Astrocyte of the cerebellum (primary cell): ENCODE measurements at places on chromosomes 2 and 18.

- DNase-seq: no peak
These were observed at the start of gene MYL1 for GRCh38 chr2:210315015-210315788. MYL1 (minus strand) TSS chr2:210315174; CDS start chr2:210315042, 132 bp downstream.

GRCh38 chr2:138596403-138596802 is 94.8 kb downstream of the SPOPL start:
- no peak for DNase-seq

- no peak for DNase-seq
These were observed 84.0 kb downstream of the RTN4 start for GRCh38 chr2:54966165-54966832.

- DNase-seq: no peak
These were observed 215.5 kb downstream of the CYP26B1 start for GRCh38 chr2:71932037-71932779.

GRCh38 chr2:237980751-237981150 is 13.9 kb downstream of the UBE2F start:
- no peak for DNase-seq

GRCh38 chr18:45245091-45245511 is 370.2 kb upstream of the SLC14A2 start:
- no peak for DNase-seq

DNA sequence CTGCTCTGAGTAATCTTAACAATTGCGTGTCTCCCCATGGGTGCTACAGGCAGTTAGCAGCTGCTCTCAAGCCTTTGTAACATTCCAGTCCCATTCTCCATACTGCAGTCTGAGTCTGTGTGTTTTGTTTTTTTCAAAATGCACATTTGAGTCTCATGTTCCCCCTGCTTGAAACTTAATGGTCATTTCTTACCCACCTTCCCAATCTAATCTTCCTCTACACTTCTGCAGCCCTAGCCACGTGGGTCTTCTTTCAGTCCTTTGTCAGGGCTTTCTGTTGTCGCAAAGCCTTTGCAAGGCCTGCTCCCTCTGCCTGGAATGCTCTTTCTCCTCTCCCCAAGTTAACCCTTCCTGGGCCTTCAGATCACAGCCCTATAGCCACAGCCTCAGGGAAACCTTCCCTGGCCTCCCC is 24.5 kb downstream of the ELAC1 start:
- no peak for DNase-seq

DNA sequence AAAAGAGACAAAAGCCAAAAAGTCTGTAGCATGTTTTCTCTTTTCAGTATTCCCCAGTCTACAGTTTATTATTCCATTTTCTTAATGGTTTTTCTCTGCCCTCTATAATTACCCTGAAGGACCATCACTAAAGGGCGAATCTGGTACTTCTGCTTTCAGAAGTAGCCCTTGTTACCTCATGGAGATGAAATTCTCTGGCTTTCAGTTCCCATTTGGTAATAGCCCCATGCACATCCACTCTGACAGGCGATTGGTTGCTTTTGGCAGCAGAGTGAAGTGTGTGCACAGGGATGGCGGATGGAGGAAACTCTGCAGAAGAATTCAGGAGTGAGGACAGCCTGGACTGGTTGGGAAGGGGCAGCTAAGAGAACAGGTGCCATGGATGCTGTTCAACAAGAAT is 66.3 kb upstream of the NABP1 start:
- no peak for DNase-seq

DNA sequence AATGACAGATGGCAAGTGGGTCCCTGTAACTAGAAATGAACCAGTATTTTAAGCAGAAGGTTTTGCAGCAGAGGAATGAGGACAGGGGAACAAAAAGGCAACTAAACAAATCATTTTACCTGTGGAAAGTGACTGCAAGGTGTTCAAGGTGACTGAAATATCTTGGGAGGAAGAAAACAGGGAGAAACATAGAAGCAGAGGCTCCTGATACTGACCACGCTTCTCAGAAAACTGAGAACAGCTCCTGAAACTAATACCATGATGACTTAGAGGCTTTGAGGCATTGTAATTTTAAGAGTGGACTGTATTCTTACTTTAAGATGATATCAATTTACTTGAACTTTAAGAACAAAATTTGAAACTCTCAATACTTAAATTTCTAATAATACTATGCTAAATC is at the start of gene DYTN:
Gene DYTN (minus strand): TSS at position 101 of the 400 bp plus-strand sequence. CDS start 117 bp downstream, outside the sequence.
- DNase-seq: no peak

GRCh38 chr18:63590373-63590772 is 3.2 kb downstream of the SERPINB13 start:
- DNase-seq: no peak

DNA sequence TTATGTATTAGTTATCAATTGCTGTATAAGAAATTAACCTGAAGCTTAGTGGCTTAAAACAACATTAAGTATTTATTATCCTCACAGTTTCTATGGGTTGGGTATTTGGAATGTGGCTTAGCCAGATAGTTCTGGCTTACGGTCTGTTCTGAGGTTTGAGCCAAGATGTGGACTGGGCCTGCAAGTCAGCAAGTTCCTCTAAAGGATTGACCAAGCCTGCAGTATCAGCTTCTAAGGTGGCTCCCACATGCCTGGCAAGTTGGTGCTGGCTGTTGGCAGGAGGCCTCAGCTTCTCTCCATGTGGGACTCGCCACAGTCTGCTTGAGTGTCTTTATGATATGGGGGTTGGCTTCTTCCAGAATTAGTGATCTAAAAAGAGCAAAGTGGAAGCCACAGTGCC is 45.0 kb upstream of the TCF4 start:
- peak; percentile 19 for DNase-seq

GRCh38 chr2:28594332-28595108 is 98.7 kb downstream of the PLB1 start:
- peak; percentile 82 for DNase-seq

GRCh38 chr2:769771-770170 is 92.6 kb upstream of the TMEM18 start:
- DNase-seq: no peak

DNA sequence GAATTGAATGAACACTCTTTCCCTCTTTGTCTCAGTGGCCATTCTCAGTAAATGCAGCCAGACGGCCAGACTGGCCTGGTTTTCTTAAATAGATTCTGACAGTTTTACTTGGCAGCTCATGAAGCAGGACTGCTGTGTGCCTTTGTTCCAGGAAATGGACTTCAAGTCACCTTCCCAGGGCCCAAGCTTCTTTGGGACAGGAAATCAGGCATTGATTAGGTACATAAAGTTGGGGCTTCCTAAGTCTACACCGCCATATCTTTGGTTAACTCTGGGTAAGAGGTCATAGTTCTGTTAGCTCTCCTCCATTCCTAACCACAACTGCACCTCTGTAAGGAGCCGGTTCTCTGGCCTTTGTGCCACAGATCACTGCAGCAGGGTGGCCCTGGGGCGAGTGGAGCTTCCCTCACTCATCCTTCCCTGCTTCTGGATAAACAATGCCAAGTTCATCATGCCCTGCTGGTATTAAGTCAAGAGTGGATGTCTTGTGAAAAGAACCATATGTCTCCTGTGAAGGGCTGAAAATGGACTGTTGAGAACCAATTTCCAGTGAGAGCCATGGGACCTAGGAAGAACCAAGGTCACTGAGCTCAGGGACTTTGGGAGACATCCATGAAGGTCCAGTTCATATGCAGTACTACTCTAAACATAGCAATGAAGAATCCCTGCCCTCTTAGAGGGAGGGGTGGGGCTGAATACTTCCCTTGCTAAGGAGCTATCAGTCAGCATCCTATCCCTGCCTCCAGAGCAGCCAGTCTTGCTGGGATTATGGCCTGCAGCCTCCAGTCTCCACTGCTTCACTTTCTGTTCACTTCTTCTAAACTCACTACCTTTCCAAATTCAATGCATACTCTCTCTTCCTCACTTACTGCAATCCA is 122.6 kb upstream of the XPO1 start:
- DNase-seq: no peak

GRCh38 chr2:241230435-241230834 is 42.0 kb downstream of the ANO7 start:
- no peak for DNase-seq

GRCh38 chr2:136443661-136444060 is 321.7 kb upstream of the THSD7B start:
- DNase-seq: no peak

DNA sequence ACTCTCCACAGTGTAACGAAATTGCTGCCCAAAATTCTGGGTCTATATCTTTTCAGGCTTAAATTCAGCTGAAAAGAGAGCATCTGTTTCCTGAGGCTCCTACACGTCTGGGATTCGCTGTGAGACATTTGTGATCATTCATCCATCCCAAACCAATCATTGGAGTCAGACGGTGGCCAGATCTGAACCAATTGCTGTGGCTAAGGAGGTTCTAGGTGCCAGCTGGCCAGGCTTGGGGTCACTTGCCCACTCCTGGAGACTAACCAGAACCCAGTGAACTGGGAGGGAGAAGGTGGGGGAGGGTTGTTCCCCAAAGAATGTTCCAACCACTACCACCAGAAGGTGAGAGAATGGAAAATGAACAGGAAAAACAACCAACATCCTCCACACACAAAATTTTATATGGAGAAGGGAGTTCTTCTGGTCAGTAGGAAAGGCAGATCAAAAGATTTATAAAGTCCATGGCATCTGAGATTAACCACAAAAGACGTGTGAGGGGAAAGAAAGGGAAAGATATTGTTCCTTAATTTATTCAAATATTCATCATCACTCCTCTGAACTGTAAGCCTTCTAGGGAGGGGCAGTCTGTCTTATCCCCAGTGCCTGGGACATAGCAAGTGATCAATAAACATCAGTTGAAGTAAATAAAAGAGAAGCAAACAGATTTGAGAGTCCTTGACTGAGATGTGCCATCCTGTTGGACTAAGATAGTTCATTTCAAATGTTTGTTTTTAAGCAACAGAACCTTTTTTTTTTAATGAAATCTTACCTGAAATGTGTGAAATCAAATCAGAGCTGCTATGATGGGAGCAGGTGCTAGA is 3.0 kb upstream of the RTKN start:
- DNase-seq: no peak

GRCh38 chr18:68713131-68713530 is 1.8 kb downstream of the TMX3 start:
- DNase-seq: no peak

- no peak for DNase-seq
These were observed 2.6 kb upstream of the BMPR2 start for GRCh38 chr2:202373490-202373889.
